CD4-positive, alpha-beta T cell treated with Interleukin-12 subunit alpha and Interleukin-12 subunit beta, for 1 hour (primary cell): ENCODE measurements at places on chromosomes 11 and 22.

DNA sequence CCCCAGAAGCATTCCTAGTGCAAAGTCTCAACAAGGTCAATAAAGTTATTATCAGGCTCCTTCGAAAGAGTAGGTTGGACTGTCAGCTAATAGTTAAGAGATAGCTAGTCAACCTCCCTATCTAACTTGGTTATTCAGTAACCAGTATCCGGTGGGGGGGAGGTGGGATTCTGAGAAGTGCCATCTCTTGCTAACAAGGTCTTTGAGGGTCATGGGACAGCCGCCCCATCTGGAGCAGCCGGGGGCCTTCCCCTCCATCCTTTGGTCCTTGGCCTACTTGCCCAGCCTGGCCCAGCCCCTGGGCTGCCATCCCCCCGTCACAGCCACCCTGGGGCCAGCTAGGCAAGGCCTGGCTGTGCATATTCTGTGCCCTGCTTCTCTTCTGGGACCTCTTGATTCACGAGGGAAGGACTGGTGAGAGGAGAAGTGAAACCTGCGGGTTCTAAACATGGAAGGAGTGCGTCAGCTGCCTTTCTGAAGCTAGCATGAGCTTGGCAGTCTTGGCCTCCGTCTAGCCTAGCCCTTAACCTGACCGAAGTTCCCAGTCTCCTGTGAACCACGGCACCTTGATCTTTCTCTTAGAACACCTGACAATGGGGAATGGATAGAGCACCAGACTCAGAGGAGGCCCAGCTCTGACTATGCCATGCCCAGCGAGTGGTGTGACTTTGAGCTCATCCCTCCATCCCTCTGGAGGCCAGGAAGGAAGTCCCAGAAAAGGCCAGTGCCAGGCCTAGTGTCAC is 9.3 kb downstream of the SLC37A2 start:
- DNase-seq: peak; percentile 12

DNA sequence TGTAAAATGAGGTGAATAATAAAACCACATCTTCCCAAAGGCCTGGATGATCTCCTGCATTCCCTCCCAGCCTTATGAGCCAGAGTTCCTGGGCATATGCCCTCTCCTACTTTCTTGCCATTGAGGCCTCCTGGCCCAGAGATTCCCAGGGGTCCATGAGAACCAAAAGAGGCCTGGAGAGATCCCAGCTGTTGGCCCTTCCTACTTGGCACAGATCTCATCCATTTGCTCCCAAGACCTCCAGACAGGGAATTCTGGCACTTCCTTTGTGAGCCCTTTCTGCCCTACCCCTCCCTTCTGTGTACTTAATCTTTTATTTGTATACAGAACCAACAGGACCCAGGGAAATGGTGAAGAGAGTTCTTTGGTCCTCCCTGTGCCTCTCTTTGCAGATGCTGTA is 21.4 kb downstream of the POU2F3 start:
- DNase-seq: no peak

DNA sequence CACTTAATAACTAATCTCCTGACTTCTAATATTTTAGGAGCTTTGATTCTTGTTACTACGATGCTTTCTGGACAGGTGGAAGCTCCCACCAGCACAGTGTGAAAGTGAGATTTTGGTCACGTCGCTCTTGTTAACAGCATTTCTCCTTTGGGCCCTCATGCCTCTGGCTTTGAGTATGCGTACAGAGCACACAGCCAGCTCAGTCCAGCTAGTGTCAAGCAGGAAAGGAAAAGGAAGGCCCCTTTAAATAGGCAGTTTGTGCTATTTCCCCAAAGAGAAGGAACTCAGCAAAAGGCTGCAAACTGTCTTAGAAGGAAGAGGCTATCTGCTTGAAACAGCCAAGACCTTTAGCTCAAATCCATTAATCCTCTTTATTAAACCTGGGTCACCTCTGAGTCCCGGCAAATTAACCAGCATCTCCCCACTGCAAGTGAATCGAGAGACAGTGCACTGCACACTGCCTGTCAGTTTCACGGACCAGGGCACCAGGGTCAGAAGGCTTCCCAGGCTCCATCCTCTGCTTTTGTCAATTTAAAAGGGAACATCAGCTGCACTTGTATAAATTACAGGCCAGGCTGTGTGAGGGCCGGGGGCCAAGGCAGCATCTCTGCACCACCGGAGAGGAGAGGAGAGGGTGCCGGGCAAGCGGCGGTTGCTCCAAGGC is 34.7 kb downstream of the OPCML start:
- DNase-seq: no peak

- DNase-seq: no peak
Measured at GRCh38 chr11:61150706-61151544, 10.3 kb downstream of the VPS37C start.

- peak; percentile 14 for DNase-seq
Measured at GRCh38 chr11:46896719-46897406, 21.5 kb downstream of the LRP4 start.

GRCh38 chr11:90542092-90542491 is 319.2 kb upstream of the CHORDC1 start:
- no peak for DNase-seq

GRCh38 chr11:19519353-19519752 is 193.3 kb upstream of the NAV2 start:
- DNase-seq: no peak

DNA sequence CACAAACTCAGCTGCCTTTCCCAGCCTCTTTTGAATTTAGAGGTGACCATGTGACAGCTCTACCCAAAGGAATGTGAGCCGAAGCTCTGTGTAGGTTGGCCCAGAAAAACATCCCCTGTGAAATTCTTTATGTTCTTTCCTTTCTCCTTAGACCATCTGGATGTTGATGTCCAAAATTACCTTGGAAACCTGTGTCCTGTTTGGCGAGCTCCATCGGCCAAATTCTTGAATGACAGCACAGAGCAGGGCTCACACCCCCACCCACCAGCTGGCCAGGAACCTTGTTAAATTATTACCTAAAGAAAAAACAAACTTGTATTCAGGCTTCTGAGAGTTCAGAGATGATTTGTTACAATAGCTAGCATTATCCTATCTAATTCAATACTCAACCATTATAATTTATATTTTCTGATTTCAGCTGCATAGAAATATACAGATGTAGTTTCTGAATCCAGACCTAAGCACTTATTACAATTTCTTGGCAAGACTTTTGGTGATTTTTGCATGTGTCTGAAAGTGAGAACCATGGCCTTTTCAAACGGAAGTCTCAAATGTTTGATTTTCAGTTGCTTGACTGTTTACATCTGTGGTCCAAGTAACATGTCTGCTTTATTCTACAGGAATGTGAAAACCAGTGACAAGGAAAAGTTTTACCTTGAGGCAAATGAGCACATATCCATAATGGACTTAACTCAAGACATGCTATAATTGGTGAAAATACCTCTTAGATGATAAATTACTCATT is 554.2 kb downstream of the NTM start:
- DNase-seq: no peak

DNA sequence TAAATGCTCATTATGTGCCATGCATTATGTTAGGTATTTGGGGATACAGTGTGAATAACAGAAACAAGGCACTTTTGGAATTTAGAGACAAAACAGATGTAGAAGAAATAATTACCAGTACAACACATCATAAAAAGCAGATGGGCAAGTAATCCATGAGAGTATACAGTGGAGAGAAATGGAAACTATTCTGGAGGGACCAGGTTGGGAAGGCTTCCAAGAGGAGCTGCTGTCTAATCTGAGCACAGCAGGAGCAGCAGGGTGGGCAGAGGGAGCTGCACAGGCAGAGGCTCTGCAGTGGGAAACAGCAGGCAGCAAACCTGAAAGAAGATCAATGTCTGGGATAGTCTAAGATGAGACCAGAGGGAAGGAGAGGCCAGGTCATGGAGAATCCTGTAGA is 268.7 kb upstream of the CCDC90B start:
- no peak for DNase-seq
